ENCODE measurements at places on chromosomes 4 and X.

- DNase-seq: no peak
Observed at GRCh38 chr4:165288226-165288625, 39.2 kb upstream of the MSMO1 start.

DNA sequence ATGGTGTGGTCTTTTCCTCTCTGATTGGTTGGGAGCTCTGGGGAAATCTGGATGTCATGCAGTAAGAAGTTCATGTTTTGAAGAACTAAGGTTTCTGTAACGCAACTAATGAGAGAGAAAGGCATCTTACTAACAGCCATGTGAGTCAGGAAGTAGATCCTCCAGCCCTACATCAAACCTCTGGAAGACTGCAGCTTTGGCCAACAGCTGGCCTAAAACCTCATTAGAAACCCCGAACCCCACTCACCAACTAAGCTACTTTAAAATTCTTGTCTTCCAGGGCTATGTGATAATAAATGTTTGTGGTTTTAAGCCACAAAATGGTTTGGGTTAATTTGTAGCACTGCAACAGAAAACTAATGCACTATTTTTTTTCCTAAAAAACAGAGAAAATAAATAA lies 549.0 kb upstream of the GRID2 start:
- no peak for DNase-seq

GRCh38 chr4:141922236-141922635 lies 285.9 kb downstream of the IL15 start:
- no peak for DNase-seq

GRCh38 chrX:13398839-13399238 lies 79.0 kb upstream of the ATXN3L start:
- no peak for DNase-seq

DNA sequence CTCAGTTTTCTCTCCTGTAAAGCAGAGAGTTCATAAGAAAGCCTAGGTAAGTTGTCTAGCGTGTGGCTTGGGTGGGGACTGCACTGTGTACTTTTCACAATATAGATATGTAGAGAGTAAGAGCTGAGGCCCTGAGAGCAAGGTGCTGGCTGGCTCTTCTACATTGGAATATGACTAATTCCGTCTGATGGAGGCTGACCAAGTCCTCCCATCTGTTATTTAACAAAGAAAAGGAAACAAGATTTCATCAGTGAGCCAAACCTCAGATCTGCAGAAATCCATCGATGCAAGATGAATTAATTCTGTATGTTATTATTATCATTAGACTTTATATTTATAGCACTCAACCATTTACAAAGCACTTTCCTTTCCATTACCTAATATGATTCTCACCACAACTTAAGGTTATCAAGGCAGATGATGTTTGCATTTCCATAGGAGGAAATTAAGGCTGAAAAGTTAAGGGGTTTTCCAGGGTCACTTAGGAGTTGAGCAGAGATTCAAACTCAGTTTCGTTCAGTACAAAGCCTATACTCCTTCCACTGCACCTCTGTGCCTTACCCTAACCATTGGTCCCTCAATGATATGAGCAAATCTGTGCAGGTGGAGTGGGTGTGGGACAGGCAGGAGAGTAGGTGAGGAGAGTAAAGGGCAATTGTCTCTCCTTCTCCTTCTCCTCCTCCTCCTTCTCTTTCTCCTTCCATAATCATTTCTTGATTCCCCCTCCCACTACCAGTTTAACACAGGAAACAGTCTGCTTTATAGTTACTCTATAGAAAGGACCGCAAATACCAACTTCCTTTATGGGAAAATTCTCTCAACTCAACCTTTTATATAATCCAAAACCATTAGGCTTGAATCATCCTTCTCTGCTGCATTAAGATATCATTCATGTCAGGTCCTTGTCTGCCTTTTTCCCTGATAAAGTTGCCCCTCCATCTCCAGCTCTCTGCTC lies 27.6 kb upstream of the SRD5A3 start:
- no peak for DNase-seq

GRCh38 chr4:57070461-57070860 lies 39.7 kb downstream of the IGFBP7 start:
- DNase-seq: no peak

GRCh38 chrX:10922835-10923234 lies 188.3 kb upstream of the HCCS start:
- DNase-seq: no peak

DNA sequence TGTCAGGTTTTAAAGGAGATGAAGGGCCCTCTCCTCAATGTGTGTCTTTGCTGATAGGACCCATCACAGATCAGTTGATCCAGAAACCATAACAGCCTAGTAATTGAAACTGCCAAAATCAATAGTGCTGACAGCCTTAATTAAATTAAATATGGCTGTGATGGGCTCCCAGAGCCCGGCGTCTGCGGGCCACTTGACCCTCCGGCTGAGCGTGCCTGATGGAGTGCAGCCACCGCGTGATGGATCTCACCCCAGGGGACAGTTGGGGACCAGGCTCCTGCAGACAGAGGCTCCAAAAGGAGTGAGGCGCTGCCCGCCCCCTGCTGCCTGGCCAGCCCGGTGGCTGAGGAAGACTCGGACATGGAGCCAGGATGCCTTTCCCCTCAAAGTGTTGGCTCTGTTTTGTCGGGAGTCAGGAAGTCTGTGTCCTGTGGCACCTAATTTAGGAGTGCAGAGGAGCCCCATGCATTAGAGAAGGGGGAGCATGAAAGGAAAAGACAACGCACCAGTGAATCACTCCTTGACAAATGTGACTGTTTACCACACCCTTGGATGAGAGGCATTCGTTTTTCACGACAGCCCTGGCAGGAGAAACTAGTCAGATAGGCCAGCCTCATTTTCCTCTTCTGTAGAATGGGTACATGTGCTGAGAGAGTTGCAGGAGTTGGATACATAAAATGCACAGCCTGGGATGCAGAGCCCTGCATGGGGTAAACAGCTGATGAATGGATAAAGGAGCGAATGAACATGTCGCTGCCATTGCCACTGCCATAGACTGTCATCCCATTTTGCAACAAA lies 40.9 kb upstream of the MSX1 start:
- DNase-seq: no peak

- DNase-seq: no peak
Observed at GRCh38 chrX:40012868-40013265, 84.9 kb downstream of the BCOR start.

DNA sequence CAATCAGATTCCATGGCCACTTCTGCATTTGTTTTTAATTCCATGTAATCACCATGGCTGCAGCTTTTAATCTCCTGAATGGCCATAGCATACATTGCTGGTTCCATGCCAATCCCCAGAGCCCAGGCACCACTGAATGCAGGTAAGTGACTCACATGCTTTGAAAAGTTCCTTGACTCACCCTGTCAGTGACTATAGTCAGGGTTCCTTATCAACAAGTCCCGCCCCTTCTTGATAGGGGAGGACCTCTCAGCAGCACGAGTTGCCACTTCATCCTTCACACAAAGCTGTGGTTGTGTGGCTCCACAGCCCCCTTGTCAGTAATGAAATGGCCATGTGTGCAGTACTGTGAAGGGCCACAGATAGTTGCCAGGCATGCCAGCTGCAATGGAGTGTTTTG lies 516.6 kb downstream of the PPARGC1A start:
- no peak for DNase-seq

DNA sequence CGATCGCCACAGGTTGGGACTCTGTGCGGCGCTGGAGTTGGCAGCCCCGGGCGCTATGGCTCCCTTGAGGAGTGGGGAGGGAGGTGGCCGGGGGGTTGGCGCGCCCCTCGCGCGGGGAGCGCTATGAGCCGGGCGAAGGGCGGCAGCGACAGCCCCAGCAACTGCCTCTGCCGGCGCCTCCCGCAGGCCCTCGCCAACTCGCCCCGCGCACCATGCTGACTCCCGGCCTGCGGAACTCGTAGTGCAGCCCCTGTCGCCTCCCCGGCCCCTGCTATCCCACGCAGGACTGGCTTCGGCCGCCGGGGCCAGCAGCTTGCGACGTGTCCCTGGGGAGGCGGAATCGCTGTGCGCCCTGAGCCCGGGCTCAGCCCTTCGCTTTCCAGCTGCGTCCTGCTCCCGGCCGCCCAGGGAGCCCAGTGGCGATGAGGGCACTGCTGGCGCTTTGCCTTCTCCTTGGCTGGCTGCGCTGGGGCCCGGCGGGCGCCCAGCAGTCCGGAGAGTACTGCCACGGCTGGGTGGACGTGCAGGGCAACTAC lies 415 bp downstream of the SHISA3 start:
- no peak for DNase-seq

DNA sequence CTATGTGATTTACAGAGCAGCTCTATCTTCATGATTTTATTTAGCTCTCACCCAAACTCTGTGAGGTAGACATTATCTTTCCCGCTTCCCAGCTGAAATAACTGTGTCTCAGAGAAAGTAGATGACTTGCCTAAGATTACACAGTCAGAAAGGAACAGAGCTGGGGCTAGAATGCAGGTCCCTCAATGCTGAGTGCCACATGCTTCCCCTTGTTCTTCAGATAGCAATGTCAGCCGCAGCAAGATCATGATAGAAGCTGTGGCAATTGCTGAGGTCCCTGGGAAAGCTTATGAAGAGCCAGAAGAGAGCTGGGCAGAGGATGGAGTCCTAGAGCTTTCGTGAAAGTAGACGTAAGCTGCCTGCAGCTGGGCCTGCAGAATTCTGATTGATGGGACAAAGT lies 11.1 kb upstream of the GABRE start:
- no peak for DNase-seq

GRCh38 chr4:101596781-101597552 lies 193.6 kb upstream of the BANK1 start:
- DNase-seq: no peak

DNA sequence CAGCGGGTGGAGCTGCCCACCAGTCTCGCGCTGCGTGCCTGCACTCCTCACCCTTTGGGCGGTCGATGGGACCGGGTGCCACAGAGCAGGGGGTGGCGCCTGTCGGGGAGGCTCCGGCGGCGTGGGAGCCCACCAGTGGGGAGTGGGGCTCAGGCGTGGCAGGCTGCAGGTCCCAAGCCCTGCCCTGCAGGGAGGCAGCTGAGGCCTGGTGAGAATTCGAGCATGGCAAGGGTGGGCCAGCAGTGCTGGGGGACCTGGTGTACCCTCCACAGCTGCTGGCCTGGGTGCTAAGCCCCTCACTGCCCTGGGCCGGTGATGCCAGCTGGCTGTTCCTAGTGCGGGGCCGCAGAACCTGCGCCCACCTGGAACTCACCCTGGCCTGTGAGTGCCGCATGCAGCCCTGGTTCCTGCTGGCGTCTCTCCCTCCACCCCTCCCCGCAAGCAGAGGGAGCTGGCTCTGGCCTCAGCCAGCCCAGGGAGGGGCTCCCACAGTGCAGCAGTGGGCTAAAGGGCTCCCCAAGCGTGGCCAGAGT lies 746.6 kb upstream of the PABPC4L start:
- DNase-seq: peak; percentile 58

DNA sequence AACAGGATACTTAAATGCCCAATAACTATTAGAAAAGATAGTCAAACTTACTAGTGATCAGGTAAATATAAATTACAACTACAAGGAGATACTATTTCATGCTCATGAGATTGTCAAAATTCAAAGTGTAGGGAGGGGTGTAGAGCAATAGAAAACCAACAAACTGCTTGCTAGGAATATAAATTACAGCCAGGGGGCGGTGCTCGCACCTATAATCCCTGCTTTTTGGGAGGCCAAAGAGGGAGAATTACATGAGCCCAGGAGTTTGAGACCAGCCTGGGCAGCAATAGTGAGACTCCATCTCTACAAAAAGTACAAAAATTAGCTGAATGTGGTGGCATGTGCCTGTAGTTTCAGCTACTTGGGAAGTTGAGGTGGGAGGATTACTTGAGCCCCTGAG lies 556.5 kb upstream of the NR3C2 start:
- DNase-seq: no peak

GRCh38 chr4:71360844-71361243 lies 22.0 kb downstream of the SLC4A4 start:
- no peak for DNase-seq

DNA sequence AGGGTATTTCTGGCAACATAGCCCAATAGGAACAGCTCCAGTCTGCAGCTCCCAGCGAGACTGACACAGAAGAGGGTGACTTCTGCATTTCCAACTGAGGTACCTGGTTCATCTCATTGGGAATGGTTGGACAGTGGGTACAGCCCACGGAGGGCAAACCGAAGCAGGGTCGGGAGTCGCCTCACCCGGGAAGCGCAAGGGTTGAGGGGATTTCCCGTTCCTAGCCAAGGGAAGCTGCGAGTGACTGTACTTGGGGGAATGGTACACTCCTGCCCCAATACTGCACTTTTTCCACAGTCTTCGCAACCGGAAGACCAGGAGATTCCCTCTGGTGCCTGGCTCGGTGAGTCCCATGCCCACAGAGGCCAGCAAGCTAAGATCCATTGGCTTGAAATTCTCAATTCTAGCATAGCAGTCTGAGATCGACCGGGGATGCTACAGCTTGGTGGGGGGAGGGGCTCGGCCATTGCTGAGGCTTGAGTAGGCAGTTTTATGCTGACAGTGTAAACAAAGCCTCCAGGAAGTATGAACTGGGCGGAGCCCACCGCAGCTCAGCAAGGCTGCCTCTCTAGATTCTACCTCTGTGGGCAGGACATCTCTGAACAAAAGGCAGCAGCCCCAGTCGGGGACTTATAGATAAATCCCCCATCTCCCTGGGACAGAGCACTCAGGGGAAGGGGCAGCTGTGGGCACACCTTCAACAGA lies 14.0 kb upstream of the ADAD1 start:
- no peak for DNase-seq

DNA sequence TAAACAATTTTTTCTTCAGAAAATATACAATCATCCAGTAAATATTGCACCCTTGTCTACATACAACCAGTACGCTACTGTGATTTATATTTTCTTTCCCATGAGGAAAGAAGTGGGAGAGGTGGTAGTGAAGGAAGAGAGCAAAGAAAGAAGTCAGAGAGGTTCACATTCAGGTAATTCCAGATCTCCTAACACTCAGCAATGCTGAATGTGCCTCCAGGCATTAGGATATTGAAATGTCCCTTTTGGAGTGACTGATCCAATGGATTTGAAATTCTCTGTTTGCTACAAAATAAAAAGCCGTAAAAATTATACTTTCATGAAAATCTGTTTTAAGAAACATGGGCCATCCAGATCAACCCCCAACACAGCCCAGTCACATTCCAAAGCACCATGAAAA lies 211.9 kb upstream of the NR3C2 start:
- DNase-seq: no peak

DNA sequence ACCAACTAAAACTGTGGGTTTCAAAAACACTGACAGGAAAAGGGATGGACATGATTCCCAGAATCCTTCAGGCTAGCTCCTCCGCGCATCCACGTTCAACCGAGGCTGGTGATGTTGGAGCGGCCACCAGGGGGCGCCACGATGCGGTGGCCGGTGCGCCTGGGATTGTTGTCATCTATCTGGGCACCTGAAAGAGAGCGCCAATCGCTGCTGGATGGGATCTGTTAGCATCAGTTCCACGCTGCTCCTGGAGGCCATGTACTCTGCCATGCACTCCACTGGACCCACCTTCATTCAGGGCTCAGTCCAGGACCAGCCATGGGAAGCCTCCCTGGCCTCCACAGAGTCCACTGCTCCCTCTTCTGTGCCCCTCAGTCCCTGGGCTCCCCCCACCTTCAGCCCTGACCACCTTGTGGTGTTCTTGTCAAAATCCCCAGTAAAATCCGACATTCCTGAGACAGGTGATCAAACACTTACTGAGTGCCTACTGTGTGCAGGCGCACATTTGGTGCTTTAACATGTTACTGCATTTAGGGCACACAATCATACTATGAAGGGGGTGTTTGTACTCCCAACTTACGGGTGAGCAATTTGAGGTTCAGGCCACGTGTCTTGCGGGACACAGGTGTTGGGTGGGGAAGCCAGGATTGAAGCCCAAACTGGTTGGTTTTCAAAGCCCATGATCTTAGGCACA lies 71.1 kb downstream of the CRMP1 start:
- no peak for DNase-seq

Data from ascending aorta (tissue), 2 donors.